Right renal pelvis (tissue), 4 donors: ENCODE measurements at places on chromosomes 2 and 18.

GRCh38 chr2:12448846-12449505 lies 267.8 kb upstream of the TRIB2 start:
- DNase-seq, result no peak

- DNase-seq, result no peak
Measured at GRCh38 chr2:9212010-9212635, 5.5 kb downstream of the ASAP2 start.

DNA sequence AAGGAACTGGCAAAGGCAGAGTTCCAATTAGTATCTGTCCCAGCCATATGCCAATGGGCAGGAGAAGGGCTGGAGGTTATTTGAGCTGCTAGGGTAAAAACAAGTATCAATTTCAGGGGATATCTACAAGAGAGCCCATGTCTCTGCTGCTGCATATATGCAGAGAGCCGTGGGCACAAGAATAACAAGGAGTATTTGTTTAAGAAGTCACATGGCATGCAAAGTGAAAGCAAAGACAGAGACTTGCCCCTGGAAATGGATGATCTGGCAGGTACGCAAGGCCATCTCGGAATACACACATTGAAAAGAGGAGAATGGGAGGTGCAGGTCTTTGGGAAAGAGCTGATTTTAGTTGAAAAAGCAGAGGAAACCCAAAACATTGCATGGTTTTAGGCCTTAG lies 170.6 kb downstream of the EVA1A start:
- DNase-seq, result no peak

GRCh38 chr2:218694405-218695145 lies 16.1 kb upstream of the TTLL4 start:
- no peak for DNase-seq

DNA sequence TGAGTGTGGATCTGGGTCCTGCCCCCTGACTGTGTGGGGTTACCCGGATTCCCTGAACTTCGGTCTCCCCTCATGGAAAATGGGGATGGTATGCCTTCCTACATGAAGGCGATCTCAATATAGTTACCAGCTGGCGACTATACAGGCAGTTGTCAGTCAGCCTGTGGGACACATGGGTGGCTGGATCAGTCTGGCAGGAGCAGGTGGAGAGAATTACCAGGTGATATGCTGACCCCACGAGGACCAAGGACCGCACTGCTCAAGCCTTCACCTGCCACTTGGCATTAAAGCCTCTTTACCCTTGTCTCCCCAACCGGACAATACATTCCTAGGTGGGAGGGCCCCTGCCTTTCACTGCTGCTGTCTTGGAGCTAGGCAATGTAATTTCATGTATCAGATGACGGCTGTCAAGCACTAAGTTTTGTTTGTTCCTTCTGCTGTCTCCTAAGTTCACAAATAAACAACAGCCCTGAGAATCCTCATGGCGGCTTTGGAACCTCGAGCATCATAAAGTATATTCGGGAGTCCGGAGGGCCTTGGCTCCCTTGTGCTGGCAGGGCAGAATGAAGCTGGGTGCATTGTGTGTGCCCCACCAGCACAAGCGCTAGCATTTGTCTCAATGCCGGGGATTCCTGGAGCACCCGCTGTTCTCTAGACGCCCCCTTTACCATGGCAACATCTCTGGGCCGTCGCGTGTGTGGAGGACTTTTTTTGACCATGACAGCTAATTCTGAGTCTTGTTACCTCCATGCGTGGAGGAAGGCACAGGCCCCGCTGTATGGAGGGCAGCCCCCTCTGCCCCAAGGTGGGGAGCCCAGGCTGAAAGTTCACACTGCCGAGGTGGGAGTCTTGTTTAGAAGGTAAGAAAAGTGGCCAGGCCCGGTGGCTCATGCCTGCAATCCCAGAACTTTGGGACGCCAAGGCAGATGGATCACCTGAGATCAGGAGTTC lies 48.6 kb downstream of the PDCL3 start:
- DNase-seq, result no peak

- DNase-seq, result no peak
Measured at GRCh38 chr2:121002597-121002996, 266.9 kb downstream of the GLI2 start.

GRCh38 chr18:42545825-42546224 lies 569.7 kb downstream of the RIT2 start:
- DNase-seq, result no peak

- DNase-seq, result no peak
Measured at GRCh38 chr2:235679471-235679870, 185.6 kb downstream of the AGAP1 start.

DNA sequence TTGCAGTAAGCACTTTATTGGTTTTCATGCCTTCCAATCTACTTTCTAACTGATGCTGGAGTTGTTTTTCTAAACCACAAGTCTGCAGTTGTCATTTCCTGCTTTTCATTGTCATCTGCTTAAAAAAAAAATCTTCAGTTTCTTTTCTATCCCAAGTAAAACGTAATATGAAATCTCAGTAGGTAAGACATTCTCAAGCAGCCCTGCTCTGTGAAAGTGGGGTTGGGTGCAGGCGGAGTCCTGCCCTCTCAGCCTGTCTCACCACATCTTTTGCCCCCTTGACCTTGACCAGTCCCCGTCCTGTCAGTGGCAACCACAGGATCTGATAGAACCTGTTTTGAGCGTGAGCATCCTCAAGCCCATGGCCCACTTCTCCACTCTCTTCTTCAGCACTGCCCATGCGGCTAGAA lies 80.0 kb upstream of the CPO start:
- DNase-seq, result no peak

DNA sequence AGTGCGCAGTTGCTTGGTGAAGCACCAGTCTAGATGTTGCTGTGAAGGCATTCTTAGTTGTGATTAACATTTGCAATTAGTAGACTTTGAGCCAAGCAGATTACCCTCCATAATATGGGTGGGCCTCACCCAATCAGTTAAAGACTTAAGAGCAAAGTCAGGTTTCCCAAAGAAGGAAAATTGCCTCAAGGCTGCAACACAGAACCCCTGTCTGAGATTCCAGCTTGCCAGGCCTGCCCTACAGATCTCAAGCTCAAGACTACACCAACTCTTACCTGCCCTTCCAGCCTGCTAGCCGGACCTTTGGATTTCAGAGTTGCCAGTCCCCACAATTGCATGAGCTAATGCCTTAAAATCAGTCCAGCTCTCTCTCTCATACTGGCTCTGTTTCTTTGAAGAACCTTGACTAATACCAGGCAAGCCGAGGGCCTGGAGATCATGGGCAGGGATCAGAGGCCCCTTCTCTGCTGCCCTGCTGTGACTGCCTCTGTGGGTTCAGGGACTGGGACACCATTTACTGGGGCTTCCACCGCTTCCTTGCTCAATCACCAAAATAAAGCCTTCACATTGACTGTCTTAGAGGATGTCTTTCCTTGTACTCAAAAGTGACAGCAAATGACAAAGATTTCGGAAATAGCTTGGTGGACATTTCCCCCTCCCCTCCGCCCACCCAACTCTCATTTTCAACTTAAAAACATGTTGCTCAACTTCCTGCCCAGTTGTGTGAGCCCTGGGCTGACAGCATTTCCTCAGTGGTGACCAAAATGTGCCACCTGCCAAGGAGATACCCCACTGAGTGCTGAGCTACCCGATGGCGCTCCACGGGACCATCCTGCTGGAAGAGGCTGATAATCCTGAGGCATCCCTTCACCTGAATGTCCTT lies 86.7 kb downstream of the GALNT14 start:
- no peak for DNase-seq

- no peak for DNase-seq
Measured at GRCh38 chr2:5686536-5686935, 5.6 kb upstream of the SOX11 start.

- DNase-seq, result no peak
Measured at GRCh38 chr2:134181219-134181618, 72.7 kb upstream of the MGAT5 start.
